Mucosa of gallbladder (tissue), 1 donor: ENCODE measurements at places on chromosomes 7 and 10. TPM values are rescaled to one million over a fixed set of nuclear protein-coding genes. Genes with fewer than 3 reads are reported as not detected.

Gene TMEM236
- 0.46 TPM for total RNA-seq

DNA sequence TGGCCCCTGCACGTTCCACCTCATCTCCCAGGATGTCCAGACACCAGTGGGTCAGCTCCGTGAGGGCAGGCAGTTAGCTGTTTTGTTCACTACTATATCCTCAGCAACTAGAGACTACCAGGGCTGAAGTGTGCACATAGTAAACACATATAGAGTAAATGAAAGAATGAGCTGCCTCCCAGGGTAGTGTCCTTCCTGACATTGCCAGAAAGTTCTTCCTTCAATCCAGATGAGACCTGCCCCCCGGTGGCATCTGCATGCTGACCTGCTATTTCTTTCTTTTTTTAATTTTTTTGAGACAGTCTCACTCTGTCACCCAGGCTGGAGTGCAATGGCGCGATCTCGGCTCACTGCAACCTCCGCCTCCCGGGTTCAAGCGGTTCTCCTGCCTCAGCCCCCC lies 14.0 kb upstream of the ARPC1A start:
- no peak for DNase-seq

Gene ACTR3C
- total RNA-seq: 22.4 TPM

DNA sequence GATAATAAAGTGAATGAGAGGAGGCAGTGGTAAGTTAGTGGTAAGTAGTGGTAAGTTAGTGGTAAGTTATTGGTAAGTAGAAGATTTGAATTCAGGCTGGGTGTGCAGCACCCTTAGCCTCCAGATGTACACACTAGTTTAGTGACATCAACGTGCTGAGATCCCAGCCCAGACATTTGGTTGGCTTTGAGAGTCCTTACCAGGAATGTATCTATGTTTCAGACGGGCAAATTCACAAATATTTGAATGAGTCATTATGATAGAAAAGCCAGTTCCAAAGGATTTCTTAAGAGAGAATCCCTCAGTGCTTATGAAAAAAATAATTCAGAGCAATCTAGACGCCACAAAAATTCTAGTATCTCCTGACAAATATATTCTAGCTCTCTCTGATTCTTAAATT lies 70.0 kb downstream of the ARL4A start:
- DNase-seq: no peak

Gene GIMAP8
- 11.4 TPM for total RNA-seq

DNA sequence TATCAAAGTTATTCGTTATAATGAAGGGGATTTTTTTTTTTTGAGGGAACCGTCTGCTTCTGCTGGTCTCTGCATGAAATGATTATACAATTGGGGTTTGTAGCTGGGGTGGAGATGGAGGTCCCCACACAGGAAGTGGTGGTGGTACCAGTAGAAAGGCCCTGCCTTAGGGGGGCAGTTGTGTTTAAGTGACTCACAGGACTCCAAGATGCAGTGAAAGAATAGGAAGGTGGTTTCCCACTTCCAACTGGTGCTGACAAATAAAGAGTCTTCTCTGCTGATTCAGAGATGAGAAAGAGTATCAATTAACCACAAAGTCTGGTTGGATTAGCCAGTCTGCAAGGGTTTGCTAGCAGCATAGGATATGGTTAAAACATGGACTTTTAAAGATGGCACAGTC lies 376.0 kb downstream of the SORCS3 start:
- DNase-seq: no peak

Gene REPIN1
- 145 TPM for total RNA-seq

GRCh38 chr7:3301449-3301731 lies 338 bp downstream of the SDK1 start:
- DNase-seq: no peak
